ENCODE measurements at places on chromosomes 7 and 10.

- DNase-seq = no peak
Measured at GRCh38 chr7:81676105-81676811, 93.6 kb downstream of the HGF start.

GRCh38 chr7:150383710-150384397 is 4.7 kb downstream of the ZNF775 start:
- DNase-seq = no peak

GRCh38 chr10:121294630-121295029 is 303.6 kb downstream of the FGFR2 start:
- no peak for DNase-seq

DNA sequence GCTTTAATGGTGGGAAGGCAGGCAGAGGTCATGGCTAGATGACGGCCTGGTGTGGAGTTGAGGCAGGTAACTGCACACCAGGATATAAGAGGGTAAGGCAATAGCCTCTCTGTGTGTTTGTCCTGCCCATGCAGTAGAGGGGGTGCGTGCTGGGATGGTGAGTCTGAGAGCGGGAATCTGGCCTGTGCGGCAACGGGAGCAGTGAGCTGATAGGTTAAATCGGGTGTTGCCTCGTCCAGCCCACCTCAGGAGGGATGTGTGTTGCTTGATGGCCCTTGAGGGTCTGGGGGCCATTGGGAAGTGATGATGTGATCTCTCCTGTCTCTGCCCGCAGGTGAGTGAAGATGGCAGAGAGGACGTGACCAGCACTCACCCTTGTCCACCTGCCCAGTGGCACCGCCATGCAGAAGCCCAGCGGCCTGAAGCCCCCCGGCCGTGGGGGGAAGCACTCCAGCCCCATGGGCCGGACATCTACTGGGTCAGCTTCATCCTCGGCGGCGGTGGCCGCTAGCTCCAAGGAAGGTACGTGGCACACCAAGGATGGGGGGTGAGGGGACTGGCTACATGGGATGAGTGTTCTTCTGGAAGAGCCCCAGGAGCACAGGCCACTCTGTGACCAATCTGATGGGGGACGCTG is 28.1 kb downstream of the CLIP2 start:
- DNase-seq = no peak

- DNase-seq = no peak
Measured at GRCh38 chr7:98317366-98318040, 36.0 kb downstream of the BRI3 start.

DNA sequence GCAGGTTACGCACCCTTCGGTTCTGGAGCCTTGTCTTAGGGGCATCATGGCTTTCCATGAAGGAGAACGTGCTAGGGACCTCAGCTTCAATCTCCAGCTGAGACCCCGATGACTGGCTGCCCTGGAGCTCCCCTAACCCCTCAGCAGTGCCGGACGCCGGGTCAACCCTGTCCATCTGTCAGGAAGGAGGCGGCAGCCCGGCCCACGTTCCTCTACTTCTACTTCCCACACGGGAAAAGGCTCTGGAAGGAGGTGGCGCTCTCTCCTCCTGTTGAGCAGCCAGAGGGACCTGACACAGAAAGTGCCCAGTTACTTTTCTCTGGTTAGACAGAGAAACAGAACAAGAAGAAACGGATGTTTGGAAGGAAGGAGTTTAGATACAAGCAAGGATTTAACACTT is 87.4 kb downstream of the DYNC2I1 start:
- DNase-seq = no peak
